ENCODE measurements at places on chromosomes 2 and 18.
A peak's percentile ranks its signal among the peaks of the same experiment; 100 is the strongest.

DNA sequence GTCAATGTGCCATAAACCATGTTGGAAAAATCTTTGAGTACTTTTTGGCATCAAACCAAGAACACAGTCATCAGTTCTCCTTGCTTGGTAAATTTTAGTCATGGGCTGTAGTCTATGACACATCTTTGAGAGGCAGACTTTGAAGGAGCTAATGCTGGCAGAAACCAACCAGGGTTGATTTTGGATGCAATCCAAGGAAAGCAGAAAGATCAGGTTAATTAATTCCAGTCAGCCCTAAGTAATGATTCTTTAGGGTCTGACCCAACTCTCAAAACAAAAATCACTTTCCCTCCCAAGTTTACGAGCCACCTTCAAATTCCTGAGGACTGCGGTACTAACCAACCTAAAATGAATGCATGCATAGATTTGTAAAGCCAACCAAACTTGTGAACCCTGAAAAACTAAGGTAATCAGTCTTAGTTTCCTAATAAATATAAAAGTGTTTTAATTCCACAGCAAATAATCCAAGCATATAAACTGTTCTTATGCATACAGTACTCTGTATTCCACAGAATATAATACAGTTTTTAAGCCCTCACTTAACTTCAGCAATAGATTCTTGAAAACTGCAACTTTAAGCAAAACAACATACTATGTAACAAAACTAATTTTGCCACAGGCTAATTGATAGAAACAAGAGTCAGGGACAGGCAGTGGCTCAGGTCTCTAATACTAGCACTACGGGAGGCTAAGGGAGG lies 22.0 kb downstream of the AP1S3 start:
- peak; percentile 99 for DNase-seq

DNA sequence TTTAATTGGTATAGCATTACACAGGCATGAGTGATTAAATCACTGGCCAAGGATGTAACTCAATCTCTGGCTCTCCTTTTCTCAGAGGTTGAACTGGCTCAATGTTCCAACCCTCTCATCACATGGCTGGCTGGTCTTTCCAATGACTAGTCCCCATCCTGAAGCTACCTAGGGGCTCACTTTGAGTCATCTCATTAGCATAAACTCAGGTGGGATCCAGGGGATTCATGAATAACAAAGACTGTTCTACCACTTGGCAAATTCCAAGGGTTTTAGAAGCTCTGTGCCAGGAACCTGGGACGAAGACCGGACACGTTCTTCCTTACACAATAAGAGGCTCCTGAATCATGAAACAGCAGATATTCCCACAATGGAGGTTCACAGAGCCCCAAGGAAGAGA lies 145.0 kb upstream of the SPATS2L start:
- no peak for DNase-seq

DNA sequence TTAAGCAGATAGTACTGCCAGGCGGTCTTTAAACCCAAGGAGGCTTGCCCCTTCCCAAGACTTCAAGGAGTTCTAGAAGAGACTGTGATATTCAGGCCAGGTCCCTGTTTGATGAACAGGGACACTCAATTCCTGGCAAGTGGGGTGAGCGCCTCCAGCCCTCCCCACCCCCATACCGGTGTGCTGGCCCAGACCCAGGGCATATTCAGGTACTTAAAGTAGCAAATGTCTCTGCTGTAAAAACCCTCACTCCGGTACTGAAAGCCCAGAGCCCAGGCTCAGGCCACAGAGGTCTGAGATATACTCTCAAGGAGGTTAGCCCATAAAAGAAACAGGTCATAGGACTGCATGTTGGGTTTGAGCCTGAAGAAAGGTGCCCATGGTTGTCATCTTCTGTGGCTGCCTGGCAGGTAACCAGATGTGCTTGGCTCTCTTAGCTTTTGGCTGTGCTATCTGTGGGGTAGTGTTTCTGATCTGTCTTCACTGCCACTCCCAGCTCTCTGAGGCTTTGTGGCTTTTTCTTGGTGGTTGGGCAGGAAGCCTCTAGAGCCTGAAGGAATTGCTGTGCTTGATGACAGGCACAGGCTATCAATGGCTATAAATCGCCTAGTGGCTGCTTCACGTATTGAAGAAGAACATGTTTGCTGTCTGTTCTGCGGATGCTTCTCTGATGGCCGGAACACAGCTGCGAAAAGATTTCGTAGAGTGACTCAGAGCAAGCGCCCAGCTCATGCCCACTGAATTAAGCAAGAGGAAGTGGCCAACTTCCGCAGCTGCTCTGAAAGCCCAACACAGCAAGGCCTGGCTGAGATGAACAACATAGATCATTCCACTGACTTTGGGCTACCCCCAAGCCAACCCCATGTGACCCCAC lies 63.3 kb upstream of the ALPP start:
- peak; percentile 20 for DNase-seq

- DNase-seq: no peak
Observed at GRCh38 chr2:168167511-168168263, 79.7 kb downstream of the STK39 start.

- no peak for DNase-seq
Observed at GRCh38 chr18:8080092-8080491, 513.0 kb downstream of the PTPRM start.

- no peak for DNase-seq
Observed at GRCh38 chr2:170548304-170548703, 166.8 kb upstream of the SP5 start.

GRCh38 chr18:28267276-28267675 lies 90.3 kb upstream of the CDH2 start:
- DNase-seq: no peak

- no peak for DNase-seq
Observed at GRCh38 chr2:85237849-85238565, 89.8 kb downstream of the TGOLN2 start.

- no peak for DNase-seq
Observed at GRCh38 chr2:62383846-62384245, 122.1 kb downstream of the TMEM17 start.

GRCh38 chr2:128032092-128032491 lies 4.2 kb upstream of the SAP130 start:
- no peak for DNase-seq

DNA sequence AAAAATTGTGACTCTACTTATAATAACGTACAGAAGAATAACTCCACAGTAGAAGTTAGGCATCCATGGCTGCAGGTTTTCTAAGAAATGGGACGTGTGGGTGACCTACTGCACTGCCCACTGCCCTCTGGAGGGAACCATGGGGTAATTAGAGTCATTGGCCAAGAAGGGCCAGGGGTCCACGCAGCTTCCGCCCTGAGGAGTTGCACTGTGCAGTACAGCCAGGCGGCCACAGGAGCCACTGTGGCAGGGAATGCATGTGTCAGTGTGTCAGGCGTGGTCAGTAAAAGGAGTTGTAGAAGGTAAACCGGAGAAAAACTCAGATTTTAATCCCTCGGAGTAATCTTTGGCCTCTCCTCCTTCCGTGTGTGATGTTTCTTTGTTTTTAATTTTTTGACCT lies 24.8 kb downstream of the NCK2 start:
- DNase-seq: no peak

DNA sequence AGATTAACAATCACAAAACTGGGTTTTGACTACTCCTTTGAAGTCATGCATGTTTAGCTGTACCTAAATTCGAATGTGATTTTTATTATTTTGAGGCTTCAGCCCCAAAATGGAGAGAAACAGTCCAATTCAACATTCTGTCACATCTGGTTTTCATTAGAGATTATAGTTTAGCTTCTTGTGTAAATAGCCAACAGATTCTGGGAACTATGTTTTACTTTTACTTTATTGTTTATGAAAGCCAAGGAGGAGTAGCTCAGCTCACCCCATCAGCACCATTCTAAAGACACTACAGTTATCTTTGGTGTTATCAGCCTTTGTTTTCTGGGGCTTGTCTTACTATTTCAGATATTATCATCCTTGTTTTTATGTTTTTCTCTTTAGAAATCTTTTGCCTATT lies 465.0 kb upstream of the CWC22 start:
- peak; percentile 5 for DNase-seq

GRCh38 chr2:19158896-19159295 lies 199.5 kb downstream of the OSR1 start:
- DNase-seq: no peak

GRCh38 chr2:39682066-39682692 lies 16.5 kb downstream of the TMEM178A start:
- DNase-seq: no peak

DNA sequence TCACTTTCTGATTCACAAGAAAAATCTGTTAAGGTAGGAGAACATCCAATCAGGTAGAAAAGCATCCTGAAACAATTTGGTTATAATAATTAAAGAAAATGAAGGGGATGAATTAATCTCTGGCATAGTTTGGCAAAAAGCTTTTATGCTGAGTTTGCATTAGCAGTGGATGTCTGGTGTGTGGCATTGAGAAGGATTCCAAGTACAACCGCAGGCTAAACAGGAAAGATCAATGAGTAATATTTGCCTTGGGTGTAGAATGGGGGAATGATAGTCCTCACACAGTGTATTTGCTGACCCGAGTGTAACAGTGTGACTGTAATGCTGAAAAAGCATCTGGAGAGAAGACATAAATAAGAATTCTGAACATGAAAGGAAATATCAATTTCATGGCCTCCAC lies 68.3 kb upstream of the SESTD1 start:
- DNase-seq: peak; percentile 67

- no peak for DNase-seq
Observed at GRCh38 chr18:46386788-46387187, 270.2 kb downstream of the LOXHD1 start.

DNA sequence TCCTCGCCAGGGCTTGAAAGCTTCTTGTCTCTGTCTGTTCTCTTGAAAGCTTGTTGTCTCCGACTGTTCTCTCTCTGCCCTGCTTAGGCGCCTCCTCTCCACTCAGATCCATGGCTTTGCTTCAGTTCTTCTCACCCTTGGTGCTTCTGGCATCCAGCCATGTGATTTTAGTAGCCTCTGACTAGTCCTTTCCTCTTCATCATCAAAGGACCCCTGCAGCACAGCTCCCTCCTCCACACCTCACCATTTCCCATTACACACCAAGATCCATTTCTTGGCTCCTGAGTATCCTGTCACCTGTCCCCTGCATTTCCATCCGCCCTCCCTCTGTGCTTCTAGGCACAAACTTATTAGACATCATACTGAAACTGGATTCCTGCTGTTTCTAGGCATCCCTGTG lies 59.4 kb downstream of the ZNF236 start:
- DNase-seq: peak; percentile 13

- no peak for DNase-seq
Observed at GRCh38 chr2:199230091-199230490, 227.6 kb downstream of the SATB2 start.

DNA sequence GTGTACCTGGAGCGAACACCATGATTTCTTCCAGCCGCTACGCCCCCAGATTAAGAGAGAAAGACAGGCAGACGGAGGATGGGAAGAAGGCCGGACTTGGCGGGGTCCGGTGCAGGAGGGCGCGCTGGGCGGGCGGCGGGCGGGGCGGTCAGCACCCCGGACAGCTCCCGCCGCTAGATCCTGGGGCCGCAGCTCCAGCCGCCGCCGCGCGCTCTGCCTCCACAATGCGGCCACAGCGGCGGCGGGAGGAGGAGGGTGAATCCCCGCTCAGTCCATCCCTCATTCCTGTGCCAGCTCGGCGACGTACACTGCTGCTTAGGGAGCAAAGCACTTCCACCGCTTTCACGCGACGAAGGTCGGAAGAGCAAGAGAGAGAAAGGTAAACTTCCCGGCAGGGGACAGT lies at the start of gene AKAIN1:
TSS of gene AKAIN1 (minus strand) at position 226 of the 403 bp plus-strand sequence. CDS start at position 22, 204 bp downstream.
- peak; percentile 0 for DNase-seq

DNA sequence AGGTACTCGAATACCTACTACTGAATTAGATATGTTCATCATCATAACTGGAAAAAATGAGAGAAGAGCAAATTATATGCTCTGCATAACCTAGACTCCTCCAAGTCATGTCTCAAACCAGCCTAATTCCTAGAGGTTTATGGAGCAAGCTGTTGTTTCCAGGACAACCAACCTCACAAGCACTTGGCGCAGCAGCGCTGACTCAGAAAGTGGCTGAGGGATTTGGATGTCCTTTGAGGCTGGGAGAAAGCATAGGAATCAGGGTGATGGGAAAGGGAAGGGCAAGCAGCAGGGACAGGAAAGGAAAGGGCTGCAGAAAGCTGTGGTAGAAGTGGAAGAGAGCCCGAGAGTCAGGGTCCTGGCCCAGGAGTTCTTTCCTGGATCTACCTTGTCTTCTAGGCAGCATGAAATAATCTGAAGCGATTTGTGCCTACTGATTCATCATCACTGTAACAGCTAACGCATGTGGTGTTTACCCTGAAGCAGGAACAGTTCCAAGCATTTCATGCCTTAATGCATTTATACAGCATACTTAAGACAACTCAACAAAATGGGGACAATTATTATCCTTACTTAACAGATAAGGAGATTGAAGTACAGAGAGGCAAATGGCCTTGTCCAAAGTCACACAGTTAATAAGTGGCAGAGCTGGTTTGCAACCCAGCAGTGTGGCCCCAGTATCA lies 3.7 kb downstream of the PLEK start:
- peak; percentile 72 for DNase-seq

GRCh38 chr18:63083555-63083954 lies 236.0 kb downstream of the BCL2 start:
- no peak for DNase-seq

- no peak for DNase-seq
Observed at GRCh38 chr2:207160115-207160514, 5.6 kb downstream of the KLF7 start.

DNA sequence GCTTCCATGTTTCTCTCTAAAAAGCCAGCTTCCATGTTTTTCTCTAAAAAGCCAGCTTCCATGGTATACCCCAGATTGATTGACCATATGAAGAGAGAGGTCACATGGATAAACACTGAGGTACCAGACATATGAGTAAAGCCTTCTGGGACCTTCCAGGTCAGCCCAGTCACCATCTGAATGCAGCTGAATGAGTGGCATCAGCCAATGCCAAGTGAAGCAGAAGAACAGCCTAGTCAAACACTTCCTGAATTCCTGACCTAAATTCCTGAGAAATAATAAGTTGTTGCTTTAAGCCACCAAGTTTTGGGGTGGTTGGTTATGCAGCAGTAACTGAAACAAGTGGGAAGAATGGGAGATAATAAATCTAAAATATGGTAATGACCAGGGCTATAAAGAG lies 5.7 kb upstream of the ALS2 start:
- DNase-seq: no peak

DNA sequence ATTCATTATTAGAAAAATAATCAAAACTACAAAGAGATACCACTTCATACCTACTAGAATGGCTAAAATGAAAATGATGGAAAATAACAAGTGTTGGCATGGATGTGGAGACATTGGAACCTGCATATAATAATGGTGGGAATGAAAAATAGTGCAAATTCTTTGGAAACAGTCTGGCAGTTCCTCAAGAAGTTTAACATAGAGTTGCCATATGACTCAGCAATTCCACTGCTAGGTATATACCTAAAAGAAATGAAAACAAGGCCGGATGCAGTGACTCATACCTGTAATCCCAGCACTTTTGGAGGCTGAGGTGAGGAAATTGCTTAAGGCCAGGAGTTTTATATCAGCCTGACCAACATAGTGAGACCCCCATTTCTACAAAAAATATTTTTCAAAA lies 41.6 kb upstream of the ACYP2 start:
- DNase-seq: peak; percentile 35

DNA sequence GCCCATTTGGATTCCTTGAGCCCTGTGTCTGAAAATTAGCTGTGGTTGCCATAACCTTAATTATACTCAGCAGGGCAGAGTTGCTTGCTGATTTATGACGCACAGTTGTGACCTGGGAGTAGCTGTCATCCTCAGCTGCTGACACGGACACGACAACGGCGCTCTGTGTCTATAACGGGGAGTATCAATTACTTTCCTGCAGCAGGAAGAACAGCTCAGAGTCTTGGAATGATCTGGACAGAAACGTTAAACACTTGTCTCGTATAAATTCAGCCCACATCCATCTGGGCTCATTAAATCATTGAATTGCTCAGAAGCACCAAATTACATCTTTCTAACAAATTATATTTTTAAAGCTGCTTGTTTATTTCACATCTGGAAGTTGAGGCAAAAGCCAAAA lies 116.3 kb downstream of the SEPTIN10 start:
- DNase-seq: no peak
